ENCODE measurements at places on chromosomes 7 and 10. TPM values are rescaled to one million over a fixed set of nuclear protein-coding genes. Genes with fewer than 3 reads are reported as not detected.

DNA sequence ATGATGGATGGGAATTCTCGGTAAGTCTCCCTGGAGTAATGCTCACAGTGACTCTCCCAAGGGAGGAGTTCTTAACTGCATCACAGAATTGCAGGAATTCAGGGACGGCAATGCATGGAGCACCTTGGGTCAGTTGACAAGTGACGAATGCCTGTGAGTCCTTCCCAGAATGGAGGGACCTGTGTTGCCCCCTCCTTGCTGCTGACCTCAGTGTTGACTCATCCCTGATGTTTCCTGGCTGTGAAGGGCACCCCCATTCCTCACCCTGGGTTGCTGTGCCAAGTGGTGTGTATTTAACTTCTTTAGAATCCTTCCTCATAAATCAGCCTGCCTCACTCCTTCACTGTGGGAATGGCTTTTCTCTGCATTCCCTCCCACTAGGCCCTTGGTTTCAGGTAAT, 98.9 kb downstream of the LRMDA start:
- DNase-seq: no peak

ST8SIA6 gene
- total RNA-seq: 2.3 TPM

OR2A12 gene
- not detected for total RNA-seq

DNA sequence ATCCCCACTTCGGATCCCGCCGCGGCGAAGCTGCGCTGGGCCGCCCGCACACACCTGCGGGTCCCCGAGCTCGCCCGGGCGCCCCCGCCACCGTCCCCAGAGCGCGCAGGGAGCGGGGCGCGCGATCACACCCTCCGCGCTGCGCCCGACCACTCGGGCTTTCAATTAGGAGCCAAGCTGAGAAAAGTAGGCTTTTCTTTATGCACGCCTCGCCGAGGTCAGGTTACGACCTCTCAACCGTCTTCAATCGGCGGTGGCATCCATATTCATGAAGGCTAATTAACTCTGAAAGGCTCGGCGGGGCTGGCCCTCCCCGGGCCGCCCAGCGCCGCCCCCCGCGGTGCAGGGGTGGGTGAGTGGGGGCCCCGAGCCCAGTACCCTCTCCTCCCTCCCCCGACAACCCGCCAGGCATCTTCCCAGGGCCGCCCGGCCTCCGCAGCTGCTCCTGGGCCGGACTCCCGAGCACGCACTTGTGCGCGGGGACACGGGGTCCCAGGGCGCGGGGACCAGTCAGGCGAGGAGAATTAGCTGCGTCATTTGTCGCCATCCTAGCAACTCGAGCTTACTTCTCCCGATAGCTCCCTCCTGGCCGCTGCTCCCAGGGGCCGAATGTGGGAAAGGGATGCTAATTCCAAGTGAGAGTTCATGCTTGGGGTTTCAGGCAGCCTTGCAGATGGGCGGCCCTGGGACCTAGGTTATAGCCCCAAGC, 155.5 kb upstream of the LYZL2 start:
- DNase-seq: no peak

GRCh38 chr7:8305625-8306388, 43.8 kb upstream of the ICA1 start:
- DNase-seq: no peak

DNA sequence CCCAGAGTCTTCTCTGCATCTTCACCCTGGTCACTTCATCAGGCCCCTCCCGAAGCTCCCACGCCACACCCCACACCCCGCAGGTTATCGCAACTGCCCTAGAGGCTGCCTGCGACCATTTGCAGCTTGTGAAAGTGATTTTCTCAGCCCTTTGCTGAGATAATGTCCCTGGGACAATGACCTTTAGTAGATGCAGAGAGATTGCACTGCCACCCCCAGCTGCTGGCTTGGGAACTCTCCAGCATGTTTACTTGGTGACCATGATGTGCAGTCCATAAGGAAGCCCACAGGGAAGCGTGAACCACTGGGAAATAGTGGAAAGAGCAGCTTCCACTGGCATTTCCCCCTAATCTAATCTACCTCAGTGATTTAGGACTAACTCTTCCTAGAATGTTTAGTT, 97.3 kb downstream of the WNT2 start:
- DNase-seq: no peak

- no peak for DNase-seq
Measured at GRCh38 chr10:120542591-120542990, 85.6 kb downstream of the PLPP4 start.

Data from esophagus squamous epithelium (tissue), 5 donors.